ENCODE measurements at places on chromosomes 1 and 21. TPM values are rescaled to one million over a fixed set of nuclear protein-coding genes. Genes with fewer than 3 reads are reported as not detected.

- H3K4me1 ChIP-seq: peaks cover 12% of the 10 kb centered on the region
- no peaks in the 10 kb centered on the region for H3K36me3 ChIP-seq
- peaks cover 10% of the 10 kb centered on the region for H3K27me3 ChIP-seq
- H3K4me3 ChIP-seq: peak overlapping the region; percentile 76
- DNase-seq: no peak
Observed at GRCh38 chr1:229271448-229272159, 693 bp downstream of the RAB4A start.

The VWA5B1 gene
- polyA plus RNA-seq: 1.3 TPM

DNA sequence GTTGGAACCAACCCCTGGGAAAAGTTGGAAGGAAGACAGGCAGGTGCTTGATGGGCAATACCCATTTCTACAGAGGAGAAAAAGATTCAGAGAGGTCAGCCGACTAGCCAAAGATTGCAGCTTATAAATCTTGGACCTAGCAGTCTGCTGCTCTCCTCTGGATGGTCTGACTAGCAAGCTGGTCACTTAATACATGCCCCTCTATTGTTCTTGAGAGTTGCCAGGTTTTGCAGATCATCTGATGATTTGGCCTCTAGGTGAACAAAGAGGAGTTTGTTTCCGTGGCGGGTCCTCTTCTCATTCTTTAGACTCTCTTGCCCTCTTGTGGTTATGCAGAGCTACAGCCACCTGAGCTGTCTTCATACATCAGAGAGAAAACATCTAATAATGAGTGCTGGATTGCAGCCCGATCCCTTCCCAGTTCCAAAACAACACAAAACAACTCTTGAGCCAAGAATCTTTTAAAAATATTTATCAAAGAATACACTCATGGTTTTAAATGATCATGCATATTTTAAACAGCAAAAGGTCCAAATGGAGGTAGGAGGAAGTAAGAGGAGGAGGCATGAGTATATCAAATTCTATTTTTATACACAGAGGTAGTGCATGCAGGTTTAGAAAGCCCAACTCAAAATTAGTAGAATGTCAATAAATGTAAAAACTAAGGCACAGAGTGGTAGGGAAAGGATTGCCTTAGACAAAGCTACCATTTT lies 115.7 kb downstream of the SLC30A10 start:
- H3K27ac ChIP-seq: no peak overlapping the region
- H3K27me3 ChIP-seq: no peaks in the 10 kb centered on the region
- DNase-seq: peak; percentile 67
- H3K36me3 ChIP-seq: no peaks in the 10 kb centered on the region

DNA sequence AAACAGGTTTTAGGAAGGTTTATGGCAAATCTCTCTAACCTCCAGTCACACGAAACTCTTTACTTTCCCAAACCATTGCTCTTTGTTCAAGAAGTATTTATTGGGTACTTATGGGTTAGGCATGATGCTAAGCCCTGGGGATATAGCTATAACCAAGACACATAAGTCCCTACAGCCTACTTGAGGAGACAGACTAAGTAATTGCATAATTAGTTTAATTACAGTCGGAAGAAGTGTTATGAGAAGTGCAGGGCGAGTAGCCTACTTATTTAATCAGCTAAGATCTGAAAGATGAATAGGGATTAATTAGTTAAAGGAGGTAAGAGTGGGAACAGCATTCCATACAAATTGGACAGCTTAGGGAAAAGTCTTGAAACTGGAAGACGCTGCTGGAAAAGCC lies 13.2 kb upstream of the NASP start:
- H3K27ac ChIP-seq: no peak overlapping the region
- H3K4me1 ChIP-seq: no peaks in the 10 kb centered on the region
- H3K27me3 ChIP-seq: no peaks in the 10 kb centered on the region
- DNase-seq: no peak
- H3K36me3 ChIP-seq: peaks cover 27% of the 10 kb centered on the region

- no peak overlapping the region for H3K4me3 ChIP-seq
- peaks cover 7% of the 10 kb centered on the region for H3K4me1 ChIP-seq
- no peak overlapping the region for H3K27ac ChIP-seq
- H3K36me3 ChIP-seq: no peaks in the 10 kb centered on the region
Observed at GRCh38 chr1:94110946-94111740, 9.8 kb downstream of the ABCA4 start.

DNA sequence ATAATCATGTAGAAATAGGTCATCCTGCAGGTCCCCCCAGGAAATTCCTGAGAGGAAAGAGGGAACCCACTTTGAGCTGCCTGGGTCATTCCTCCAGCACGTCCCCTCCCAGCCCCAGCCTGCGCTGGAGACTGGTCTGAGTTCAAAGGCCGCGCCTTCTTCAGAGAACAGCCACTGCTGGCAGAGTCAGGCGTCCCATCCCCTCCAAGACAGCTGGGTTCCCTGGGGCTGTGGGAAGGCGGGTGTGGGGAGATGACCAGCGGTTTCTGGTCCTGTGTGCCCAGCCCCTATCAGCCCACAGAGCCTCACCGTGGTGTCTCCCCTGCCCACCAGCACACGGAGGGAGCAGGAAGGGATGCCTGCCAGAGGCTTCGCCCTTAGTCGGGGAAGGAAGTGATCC lies 18.0 kb upstream of the TRAPPC10 start:
- no peak overlapping the region for H3K4me3 ChIP-seq
- H3K4me1 ChIP-seq: no peaks in the 10 kb centered on the region
- DNase-seq: no peak
- H3K27me3 ChIP-seq: no peaks in the 10 kb centered on the region
- no peaks in the 10 kb centered on the region for H3K36me3 ChIP-seq

The CYP4A11 gene
- not detected for polyA plus RNA-seq

GRCh38 chr1:158185770-158186169 lies 5.1 kb downstream of the CD1D start:
- peaks cover 32% of the 10 kb centered on the region for H3K27me3 ChIP-seq
- no peak for DNase-seq
- no peak overlapping the region for H3K4me3 ChIP-seq
- peaks cover 9% of the 10 kb centered on the region for H3K4me1 ChIP-seq
- no peak overlapping the region for H3K27ac ChIP-seq

The HLX gene
- 0.17 TPM for polyA plus RNA-seq

GRCh38 chr1:24435782-24436365 lies 20.3 kb downstream of the NIPAL3 start:
- no peak for DNase-seq
- no peaks in the 10 kb centered on the region for H3K36me3 ChIP-seq
- H3K27ac ChIP-seq: no peak overlapping the region
- H3K4me3 ChIP-seq: no peak overlapping the region
- H3K4me1 ChIP-seq: peaks cover 12% of the 10 kb centered on the region

- H3K4me3 ChIP-seq: no peak overlapping the region
- DNase-seq: no peak
- H3K27ac ChIP-seq: no peak overlapping the region
Observed at GRCh38 chr1:93694819-93695218, 13.2 kb upstream of the BCAR3 start.

The FCMR gene
- 0.47 TPM for polyA plus RNA-seq

DNA sequence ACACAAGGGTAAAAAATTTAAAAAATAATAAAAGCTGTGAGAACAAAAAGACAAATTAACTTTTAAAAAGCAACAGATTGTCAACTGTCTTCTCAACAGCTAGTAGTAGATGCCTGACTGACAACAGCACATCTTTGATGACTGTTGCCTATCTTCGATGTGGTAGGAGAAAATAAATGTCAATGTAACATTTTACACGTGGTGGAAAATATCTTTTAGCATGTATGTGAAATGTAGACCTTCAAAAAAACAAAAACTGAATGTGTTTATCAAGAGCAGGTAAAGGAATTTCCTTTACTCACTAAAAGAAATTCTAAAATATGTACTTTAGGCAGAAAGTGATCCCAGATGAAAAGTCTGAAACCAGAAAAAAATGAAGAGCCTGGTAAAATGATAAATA lies 42.9 kb downstream of the CD53 start:
- H3K4me1 ChIP-seq: no peaks in the 10 kb centered on the region
- no peak overlapping the region for H3K4me3 ChIP-seq
- no peak overlapping the region for H3K27ac ChIP-seq
- H3K27me3 ChIP-seq: no peaks in the 10 kb centered on the region
